ENCODE measurements at places on chromosomes 4 and X.

DNA sequence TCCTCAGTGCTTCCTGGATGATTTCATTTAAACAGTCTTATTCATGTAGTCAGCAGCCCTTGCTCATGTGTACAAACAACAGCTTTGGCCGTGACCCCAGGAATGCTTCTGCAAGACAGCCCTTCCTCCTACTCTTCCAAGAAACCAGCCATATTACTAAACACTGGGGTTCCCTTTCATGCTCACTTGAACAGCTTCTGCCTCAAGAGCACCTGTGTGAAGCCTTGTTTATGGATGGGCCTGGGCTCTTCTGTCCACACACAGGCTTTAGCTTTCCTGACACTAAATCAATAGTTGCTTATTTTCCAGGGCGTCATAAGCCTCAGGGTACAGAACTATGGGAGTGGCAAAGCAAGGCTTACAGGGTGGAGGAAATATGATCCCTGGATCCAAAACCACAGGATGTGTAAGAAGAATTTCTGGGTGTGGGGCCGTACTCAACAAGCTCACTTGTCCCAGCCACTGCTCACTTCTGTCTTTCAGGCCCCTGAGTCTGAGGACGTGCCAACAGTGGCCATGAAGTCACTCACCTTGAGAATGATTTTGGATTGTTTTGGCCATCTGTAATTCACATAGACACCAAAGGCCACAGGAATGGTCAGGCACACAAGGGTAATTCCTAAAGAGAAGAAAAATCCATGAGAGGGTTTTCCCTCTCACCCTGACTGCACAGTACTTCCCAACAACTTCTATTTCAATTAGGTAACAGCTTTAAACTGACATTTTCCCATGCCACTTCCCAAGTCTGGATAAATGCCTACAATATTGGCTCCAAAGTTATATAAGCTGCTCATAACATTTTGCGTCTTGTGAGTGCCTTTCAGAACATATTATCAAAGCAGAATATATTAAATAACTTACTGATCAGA is 17.7 kb downstream of the SLC10A6 start:
- no peak overlapping the region for H3K4me3 ChIP-seq
- peaks cover 12% of the 10 kb centered on the region for H3K4me1 ChIP-seq
- no peaks in the 10 kb centered on the region for H3K27me3 ChIP-seq

DNA sequence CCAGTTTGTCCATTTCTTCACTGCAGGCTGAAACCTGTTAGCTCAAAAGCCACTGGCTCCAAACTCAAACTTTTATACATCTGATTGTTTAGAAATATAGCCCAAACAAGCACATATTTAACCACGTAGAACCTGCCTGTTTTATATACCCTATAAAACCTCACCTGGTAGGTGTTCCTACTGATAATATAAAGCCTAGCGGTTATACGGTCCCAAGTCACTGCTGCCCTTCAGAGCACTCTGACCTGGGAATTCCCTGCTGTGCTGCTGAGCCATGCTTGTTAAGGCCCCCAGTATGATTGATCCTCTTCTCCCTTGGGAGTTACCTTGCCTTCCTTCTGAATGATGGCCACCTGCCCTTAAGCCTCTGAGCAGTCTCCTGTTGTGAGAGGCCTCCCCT is 432.8 kb upstream of the LCORL start:
- no peak overlapping the region for H3K27ac ChIP-seq
- no peaks in the 10 kb centered on the region for H3K27me3 ChIP-seq
- H3K4me1 ChIP-seq, result no peaks in the 10 kb centered on the region
- no peaks in the 10 kb centered on the region for H3K36me3 ChIP-seq

GRCh38 chrX:153321381-153322124 is at the start of gene PNMA6F:
TSS of gene PNMA6F (minus strand) at chrX:153321767. CDS start at chrX:153320674, 1,093 bp downstream.
- H3K4me1 ChIP-seq, result no peaks in the 10 kb centered on the region
- H3K36me3 ChIP-seq, result no peaks in the 10 kb centered on the region
- H3K4me3 ChIP-seq, result no peak within 1 kb of the TSS
- H3K27ac ChIP-seq, result no peak within 1 kb of the TSS

DNA sequence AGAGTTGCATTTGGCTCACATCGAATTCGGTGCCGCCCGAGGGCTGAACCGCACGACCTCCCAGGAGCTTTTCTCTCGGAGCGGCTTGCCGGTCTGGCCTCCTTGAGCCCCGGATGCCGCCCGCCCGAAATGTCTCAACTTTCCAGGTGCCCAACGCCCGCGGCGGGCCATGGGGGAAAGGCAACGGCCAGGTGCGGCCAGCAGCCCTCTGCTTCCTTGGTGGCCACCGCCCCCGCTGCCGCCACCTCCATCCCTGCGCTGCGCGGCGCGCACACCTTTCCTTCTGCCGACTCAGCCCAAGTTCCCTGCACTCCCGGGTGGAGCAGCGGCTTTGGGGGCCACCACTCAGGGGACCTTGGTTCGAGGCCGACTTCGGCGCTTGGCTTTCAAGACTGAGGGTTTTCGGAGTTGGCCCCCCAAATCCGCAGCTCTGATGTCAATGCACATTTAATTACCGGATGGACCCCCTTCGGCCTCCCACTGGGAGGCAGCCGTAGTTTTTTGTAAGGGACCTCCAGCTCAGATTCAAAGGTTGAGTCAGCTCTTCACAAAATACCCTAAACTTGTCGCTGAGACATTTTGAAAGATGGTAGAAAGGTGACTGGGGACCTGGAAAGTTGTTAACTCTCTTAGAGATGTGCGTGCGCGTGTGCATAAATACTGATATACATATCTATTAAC is 1.1 kb downstream of the AFF2 start:
- no peaks in the 10 kb centered on the region for H3K36me3 ChIP-seq
- peak overlapping the region; percentile 49 for H3K27ac ChIP-seq
- H3K4me1 ChIP-seq, result peaks cover 7% of the 10 kb centered on the region
- peak overlapping the region; percentile 80 for H3K4me3 ChIP-seq
- H3K27me3 ChIP-seq, result no peaks in the 10 kb centered on the region
